ENCODE measurements at places on chromosomes 5 and 9. TPM values are rescaled to one million over a fixed set of nuclear protein-coding genes. Genes with fewer than 3 reads are reported as not detected.

The PHAX gene
- 51.4 TPM for total RNA-seq

The SLCO4C1 gene
- 2.2 TPM for total RNA-seq

The GRIA1 gene
- 89.6 TPM for total RNA-seq

The TGFBI gene
- total RNA-seq, result 6.0 TPM

The PLAC8L1 gene
- total RNA-seq, result 1.8 TPM

The SAXO1 gene
- total RNA-seq, result not detected

The CCNO gene
- total RNA-seq, result 15.6 TPM

The ZCCHC7 gene
- total RNA-seq, result 44.3 TPM

The ISL1 gene
- not detected for total RNA-seq

The RNF180 gene
- total RNA-seq, result 37.0 TPM

The LOX gene
- total RNA-seq, result 0.48 TPM

The KCNMB1 gene
- 1.2 TPM for total RNA-seq

The IFNA21 gene
- total RNA-seq, result not detected

The BASP1 gene
- 345 TPM for total RNA-seq

The LARP1 gene
- total RNA-seq, result 236 TPM

The OR1Q1 gene
- total RNA-seq, result not detected

The PDZD2 gene
- total RNA-seq, result 134 TPM

The CDKN2A gene
- 3.7 TPM for total RNA-seq

The CDH9 gene
- total RNA-seq, result 24.8 TPM

The GLRA1 gene
- total RNA-seq, result 2.0 TPM

The DNM1 gene
- 794 TPM for total RNA-seq

The GRPEL2 gene
- 15.4 TPM for total RNA-seq

The LCN2 gene
- total RNA-seq, result not detected

The DAB2 gene
- 11.2 TPM for total RNA-seq

The LHFPL2 gene
- 20.1 TPM for total RNA-seq

The IL5 gene
- not detected for total RNA-seq

The NSMF gene
- total RNA-seq, result 296 TPM

The IFNK gene
- not detected for total RNA-seq
